ENCODE measurements at places on chromosomes 7 and 10. TPM values are rescaled to one million over a fixed set of nuclear protein-coding genes. Genes with fewer than 3 reads are reported as not detected.

Gene NCF1
- not detected for total RNA-seq

Gene TET1
- total RNA-seq = 1.4 TPM

Gene GNAT3
- total RNA-seq = not detected

Gene DPYSL4
- total RNA-seq = 4.9 TPM

Gene HMX3
- not detected for total RNA-seq

Gene ZNF679
- not detected for total RNA-seq

Gene GDF10
- total RNA-seq = 1.1 TPM

Gene CALML3
- not detected for total RNA-seq

Gene VAX1
- total RNA-seq = not detected

Gene HOXA7
- not detected for total RNA-seq

Gene MYPN
- total RNA-seq = not detected

Gene SUN3
- total RNA-seq = not detected

Gene IGF2BP3
- total RNA-seq = 40.6 TPM

Gene GFRA1
- total RNA-seq = 0.35 TPM

Gene ODAD2
- total RNA-seq = 0.12 TPM

Gene ACBD7
- 1.1 TPM for total RNA-seq

Gene AKR1C2
- 13.3 TPM for total RNA-seq

Gene SPDYE1
- total RNA-seq = not detected

Gene MRC1
- not detected for total RNA-seq

Gene CADPS2
- 20.7 TPM for total RNA-seq

Gene ZMIZ2
- 8.3 TPM for total RNA-seq

Gene LLCFC1
- total RNA-seq = not detected

Gene MSMB
- not detected for total RNA-seq

Gene PPP1R17
- total RNA-seq = not detected

Gene OR9A2
- 0.12 TPM for total RNA-seq

Gene SUGCT
- 55.2 TPM for total RNA-seq

Gene ABCB4
- total RNA-seq = 0.12 TPM

Gene CALD1
- total RNA-seq = 510 TPM

Gene PILRA
- 0.82 TPM for total RNA-seq

Gene BEND7
- 3.2 TPM for total RNA-seq

Gene RNF133
- 0.23 TPM for total RNA-seq

Gene CCDC172
- not detected for total RNA-seq

Gene CPA2
- not detected for total RNA-seq

All from smooth muscle cell of the coronary artery (primary cell).